Activated B cell treated with CpG ODN at 0.5 μM for 24 hours (primary cell): ENCODE measurements at places on chromosomes 2 and 18. TPM values are rescaled to one million over a fixed set of nuclear protein-coding genes. Genes with fewer than 3 reads are reported as not detected.

PGAP1 gene
- 1.9 and 2.9 TPM in 2 replicates for total RNA-seq

XIRP2 gene
- total RNA-seq, result not detected in 2 replicates

VRK2 gene
- 60.0 and 63.0 TPM in 2 replicates for total RNA-seq

SPTBN1 gene
- 82.9 and 83.2 TPM in 2 replicates for total RNA-seq

FSHR gene
- total RNA-seq, result not detected in 2 replicates

DNA sequence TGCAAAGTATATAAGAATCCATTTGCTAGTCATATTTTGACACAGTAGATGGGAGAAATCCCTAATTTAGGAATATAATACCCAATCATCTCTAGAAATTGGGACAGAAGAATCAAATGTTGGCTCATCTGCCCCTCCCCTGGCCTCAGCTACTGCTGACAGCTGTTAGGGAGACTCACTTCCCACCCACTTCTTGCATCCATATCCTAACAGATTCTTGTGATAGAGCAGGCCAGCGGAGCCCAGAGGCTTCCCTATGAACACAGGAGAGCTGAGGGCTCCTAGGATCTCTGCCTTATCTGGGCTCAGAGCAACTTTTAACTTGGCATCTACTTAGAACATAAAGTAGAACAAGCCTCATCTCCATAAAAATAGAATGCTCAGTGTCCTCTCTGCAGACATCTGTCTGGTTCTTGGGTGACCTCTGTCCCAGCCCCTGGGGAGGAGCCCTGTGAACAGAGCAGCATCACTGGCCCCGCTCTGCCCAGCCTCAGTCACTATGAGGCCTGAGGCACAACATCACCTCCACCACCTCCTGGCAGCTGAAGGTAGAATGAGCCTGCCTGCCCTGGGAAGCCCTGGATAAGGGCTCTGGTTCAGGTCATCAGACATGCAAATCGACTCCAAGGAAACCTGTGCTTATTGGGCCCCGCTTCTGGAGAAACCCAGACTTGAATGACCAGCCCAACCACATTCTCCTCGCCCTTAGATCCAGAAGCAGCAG, 229.7 kb downstream of the ANKRD36B start:
- DNase-seq, result no peak

DNA sequence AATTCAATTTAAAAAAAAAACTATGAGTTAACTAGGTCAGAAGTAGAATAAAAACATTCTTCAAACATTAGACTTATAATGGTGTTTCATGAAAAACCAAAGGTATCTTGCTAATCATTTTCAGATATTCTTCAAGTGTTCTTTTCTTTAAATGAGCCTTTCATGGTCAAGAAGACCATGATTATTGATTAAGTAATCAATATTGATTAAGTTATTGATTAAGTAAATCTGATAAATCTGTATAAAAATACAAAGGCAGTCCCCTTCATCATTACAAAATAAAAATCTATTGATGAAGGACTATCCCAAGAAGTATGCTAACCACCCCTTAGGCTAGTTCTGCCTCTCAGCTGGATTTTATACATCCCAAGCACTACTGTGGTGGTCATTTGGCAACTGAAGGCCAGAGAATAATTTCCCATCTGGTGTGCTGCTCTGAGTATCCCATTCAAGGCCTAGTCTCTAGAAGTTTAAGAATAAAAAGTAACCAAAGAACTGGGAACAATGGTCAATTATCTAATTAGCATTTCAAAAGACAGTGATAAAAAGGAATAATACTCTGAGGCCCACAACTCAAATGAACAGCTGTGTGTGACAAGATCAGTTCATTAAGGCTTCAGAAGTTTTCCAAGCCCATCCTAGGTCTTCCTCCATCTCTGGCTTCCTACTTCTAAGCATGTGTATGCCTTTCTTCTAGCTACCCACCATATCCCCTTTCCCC, 63.5 kb downstream of the TCF4 start:
- no peak for DNase-seq

DNA sequence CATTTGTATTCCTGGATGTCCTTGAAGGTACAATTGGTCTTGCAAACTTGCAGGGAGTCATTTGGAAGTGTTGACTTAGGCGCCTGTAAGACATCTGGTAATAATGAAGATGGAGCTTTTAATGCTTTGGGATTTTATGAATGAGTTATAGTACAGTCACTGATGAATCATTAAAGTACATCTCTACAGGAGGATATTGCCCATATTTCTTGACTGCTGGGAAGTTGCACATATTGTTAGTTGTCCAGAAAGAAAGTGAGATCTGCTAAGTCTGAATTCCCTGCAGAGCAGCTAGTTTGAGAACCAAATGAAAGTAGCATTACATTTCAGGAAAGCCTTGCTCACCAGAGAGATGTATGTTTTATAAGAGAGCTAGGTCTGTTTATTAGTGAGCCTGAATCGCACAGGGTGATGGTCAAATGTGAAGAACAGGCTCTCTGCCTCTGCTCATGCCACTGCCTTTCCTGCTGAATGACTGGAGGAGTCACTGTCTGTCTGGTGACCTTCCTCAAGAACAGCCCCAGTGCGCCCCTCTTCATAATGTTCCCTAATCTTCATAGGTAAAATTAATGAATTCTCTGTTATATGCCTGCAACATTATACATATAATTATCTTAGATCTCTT, 138.9 kb upstream of the KLHL14 start:
- no peak for DNase-seq

- DNase-seq, result no peak
Measured at GRCh38 chr2:43302961-43303494, 76.6 kb upstream of the ZFP36L2 start.
